ENCODE measurements at places on chromosomes 3 and 15.

DNA sequence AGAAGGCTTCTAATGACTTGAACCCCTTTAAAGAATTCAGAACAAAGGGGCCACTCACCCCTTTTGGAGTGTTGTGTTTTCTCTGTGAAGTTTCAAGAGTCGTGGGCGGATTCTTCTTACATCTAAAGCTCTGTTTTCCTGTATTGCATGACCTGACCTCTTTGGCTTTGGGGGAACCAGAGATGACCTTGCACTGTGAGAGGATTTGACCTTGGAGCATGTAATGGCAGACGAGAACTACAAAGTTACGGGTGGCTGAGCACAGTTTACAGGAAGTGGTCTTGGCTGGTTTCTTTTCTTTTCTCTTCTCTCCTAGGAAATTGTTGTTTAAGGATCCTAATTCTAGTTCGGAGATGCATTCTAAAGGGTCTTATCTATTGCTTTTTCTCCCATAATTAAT, 6.2 kb upstream of the BDH1 start:
- DNase-seq: no peak

GRCh38 chr15:47265686-47266085, 451.6 kb upstream of the SEMA6D start:
- no peak for DNase-seq

DNA sequence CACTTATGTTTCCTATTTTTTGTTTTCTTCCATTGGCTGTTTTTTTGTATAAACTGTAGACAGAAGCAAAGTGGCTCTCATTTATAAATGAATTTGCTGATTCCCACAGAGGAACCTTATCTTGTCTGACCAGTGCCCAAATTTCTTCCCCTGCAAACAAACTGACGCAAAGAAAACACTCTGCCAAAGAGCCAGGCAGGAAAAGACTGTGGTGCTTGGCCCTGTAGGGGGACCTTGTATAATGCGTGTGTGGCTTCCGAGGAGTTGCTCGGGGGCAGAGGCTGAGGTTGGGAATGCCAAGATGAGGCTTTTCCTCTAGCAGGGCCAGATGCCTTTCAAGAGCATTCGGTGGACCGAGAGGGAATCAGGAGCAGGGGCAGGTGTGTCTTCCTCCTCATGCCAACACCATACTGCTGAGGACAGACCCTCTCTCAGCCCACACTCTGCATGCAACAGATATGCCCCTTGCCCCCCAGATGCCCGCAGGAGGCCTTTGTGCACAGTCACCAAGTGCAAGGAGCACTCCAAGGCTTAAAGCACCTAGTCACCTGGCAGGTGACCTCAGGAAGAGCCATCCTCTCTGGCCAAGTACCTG, 104.3 kb upstream of the ABHD17C start:
- DNase-seq: no peak

GRCh38 chr3:10459954-10460754, 45.2 kb downstream of the ATP2B2 start:
- DNase-seq: peak; percentile 47

DNA sequence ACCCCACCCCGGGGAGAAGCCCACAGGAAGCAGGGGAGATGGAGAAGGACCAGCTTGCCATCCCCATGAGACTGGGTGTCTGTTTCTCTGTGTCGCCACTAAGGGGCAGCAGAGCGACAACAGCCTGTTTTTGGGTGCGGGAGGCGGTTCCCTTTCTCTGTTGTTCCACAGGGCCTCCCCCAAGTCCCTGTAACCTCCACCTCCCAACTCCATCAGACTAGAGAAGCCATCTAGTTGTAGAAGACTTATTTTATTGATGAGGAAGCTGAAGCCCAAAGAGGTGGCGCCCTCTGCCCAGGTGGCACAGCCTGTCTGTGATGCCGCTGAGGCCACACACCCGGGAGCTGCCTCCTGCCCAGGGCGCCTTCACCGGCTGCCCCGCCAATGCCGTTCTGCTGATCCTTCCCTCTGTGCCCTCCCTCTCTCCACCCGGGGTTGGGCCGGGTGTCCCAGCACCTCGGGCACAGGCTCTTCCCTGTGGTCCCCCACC, 3.9 kb upstream of the CCDC9B start:
- DNase-seq: peak; percentile 79

GRCh38 chr3:142507241-142507640, 59.4 kb upstream of the XRN1 start:
- DNase-seq: no peak

DNA sequence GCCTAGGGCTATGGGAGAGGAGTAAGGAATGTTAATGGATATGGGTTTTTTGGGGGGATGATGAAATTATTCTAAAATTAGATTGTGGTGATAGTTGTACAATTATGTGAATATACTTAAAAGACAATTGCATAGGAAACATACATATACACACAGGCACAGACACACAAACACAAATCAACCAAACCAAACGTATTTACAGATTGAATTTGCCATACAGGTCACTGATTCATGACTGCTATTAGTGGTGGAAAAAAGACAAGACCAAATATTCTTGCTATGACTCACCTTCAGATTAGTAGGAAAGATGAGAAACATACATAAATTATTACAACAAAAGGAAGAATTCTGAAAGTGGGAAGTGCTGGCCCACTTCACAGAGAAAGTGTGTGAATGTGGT, 85.3 kb downstream of the C3orf38 start:
- no peak for DNase-seq

DNA sequence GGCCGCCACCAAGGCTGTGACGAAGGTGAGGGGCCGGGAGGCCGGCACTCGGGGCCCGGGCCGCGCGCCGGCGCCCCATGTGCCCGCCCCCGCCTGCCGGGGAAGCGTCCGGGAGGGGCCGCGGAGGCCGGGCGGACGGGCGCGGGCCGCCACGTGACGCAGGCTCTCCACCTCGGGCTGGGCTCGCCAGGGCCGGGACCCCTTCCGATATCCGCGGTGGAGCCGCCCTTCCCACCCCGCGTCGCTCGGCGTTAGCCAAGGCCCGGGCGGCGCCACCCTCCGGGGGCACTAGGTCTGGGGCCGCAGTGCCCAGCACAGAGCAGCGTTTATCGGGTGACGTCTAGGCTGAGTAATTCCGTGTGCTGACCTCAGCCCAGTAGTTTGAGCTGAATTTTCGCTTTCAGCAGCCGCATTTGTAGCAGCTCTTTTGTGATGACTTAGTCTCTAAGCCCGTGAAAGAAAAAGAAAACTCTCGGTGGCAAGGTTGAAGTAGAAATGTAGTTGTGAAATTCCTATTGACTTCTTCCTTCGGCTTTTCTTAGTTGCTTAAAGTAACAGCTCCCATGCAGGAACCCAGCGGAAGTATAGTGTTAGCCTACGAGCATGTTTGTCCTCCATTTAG, 885 bp downstream of the CDV3 start:
- peak; percentile 90 for DNase-seq

DNA sequence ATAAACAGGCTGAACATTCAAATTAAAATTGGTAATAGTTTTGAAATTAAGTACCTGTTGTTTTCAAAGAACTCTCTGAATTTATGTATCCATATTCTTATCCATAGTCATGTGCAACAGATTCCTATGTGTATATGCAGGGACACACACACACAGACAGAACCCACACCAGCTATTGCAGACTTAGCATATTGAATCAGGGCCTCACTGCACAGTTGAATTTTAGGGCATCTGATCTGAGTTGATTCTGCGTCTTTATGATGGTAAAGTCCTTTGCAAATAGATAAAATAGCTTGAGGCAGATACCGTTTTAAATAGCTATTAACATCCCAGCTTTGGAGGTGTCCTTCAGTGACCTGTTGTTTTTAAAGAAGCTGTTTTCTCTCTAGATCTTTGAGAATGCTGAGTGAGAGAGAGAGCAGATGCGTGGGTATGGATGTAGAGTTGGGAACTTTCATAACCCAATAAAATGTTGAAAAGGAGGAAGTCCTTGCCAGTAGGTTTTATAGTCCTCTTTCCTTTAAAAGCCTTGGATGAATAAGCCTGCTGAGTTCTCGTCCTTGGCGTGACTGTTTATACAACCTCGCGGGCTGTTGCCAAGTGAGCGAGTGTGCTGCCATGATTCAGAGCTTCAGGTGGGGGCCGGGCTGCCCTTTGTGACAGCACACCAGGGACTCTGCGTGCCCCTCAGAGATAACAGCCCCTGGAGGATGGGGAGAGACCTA, 18.3 kb downstream of the MYZAP start:
- DNase-seq: no peak

GRCh38 chr3:194254040-194254439, 97.1 kb downstream of the CPN2 start:
- no peak for DNase-seq

GRCh38 chr15:49900903-49901235, 218.2 kb downstream of the ATP8B4 start:
- no peak for DNase-seq

DNA sequence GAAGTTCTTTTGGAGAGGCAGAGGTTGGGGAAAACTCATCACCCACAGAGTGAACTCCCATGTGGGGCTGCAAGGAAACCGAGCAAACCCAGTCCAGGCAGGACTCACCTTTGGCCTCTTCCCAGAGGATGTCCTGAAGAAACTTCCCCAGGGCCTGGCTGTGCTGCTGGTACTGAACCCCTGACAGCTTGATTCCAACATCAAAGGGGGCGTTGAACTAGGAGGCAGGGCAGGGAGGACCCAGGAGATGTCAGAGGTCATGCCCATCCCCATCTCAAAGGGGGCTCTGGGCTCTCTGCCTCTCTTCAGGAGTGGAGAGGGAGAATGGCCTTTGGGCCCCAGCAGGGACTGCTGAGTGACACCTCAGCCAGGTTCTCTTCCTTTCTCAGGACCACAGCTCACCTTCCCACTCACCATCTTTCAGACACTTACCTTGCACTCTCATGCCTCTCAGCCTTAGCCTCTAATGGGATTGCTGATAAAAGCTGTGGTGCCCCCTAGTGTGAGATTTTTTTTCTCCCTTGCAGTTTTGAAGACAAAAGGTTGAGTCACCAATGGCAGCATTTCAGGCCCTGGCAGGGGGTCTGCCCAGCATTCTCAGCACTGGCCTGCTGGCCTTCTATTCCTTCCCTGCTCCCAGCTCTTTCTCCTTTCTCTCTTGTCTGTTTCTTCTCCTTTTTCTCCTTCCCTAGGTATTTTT, 6.0 kb downstream of the GHRL start:
- peak; percentile 60 for DNase-seq

DNA sequence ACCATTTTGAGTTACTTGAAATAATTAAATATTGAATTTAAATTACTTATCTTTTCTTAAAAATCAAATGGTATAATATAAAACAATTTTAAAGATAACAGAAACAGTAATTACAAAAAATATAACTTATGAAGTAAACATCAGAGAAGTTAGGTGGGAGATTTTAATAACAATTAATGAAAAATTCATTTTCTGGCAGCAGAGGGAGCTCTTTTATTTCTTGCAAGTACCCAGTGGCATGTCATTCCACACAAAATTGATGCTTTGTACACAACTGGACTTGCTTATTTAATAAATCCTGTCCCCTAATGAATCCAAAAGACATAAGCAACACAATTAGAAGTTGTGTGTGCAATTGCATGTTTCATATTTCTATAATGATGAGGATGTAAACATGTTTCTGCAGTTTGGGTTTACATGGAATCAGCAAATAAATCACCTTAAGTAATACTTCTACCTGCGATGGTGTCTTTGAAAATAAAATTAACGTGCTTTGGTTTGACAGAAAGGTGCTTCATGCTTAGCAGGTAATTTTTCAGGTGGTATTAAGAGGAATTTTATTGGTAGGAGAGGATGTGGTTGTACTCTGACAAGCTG, 861.3 kb downstream of the ZPLD1 start:
- DNase-seq: peak; percentile 2

- DNase-seq: peak; percentile 55
These were observed 109.9 kb downstream of the TBC1D5 start for GRCh38 chr3:17632401-17633100.

- DNase-seq: no peak
These were observed 301.7 kb upstream of the RORA start for GRCh38 chr15:61530769-61531168.

DNA sequence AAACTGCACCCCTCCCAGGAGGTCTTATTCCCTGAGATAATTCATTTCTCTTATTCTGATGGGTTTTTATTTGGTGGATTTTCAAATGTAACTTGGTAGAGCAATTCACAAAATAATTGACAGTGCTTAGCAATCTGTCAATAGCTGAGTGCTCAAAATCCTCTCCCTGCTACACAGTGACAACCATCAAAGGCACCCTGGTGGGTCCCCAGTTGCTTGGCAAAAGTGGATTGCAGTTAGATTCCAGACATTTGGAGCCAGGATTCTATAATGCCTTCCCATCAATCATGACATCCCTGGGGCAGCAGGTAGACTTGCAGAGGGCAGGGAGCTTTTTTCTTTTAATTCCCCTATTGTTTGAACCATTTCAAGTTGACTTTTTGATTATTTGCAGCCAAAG, 59.0 kb downstream of the FHIT start:
- no peak for DNase-seq

- no peak for DNase-seq
These were observed 21.9 kb downstream of the LTF start for GRCh38 chr3:46442576-46443530.

DNA sequence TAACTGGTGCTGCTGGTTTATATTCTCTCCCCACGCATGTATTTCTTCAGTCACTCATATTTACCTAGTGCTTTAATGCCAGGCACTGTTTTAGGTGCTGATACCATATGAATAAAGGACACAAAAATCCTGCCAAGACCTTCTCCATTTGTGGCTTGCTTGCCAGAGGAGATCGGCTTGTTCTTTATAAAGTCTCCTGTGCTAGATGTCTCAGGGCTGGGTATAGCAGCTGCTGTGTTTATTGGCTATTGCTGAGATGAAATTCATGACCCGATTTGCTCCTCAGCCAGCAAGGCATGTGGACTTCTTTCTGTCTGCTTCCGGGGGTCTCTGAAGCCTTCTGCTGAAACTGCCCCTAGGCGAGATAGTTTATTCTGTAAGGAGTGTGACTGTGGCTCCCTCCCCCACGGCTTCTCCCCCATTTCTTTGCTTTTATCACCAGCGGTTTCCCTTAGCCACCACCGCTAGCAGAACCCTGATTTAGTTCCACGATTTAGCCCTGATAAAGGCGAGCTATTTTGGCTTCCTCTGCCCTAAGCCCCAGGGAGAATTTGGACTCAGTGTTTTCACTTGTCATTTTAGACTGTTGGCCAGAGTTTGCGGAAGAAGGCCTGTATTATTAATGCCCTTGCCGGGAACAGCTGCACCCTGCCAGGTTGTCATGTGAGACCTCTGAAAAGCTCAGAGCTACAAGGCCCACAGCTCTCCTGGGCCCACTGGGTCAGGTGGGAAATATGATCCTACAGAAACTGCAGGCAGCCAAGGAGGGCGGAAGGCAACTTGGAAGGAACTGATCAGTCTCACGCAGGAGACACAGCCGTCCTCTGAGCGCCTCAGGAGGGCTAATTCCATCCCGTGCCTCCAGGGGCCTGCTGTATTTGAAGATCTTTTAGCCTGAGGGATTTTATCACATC, 46.8 kb downstream of the ST6GAL1 start:
- DNase-seq: no peak

DNA sequence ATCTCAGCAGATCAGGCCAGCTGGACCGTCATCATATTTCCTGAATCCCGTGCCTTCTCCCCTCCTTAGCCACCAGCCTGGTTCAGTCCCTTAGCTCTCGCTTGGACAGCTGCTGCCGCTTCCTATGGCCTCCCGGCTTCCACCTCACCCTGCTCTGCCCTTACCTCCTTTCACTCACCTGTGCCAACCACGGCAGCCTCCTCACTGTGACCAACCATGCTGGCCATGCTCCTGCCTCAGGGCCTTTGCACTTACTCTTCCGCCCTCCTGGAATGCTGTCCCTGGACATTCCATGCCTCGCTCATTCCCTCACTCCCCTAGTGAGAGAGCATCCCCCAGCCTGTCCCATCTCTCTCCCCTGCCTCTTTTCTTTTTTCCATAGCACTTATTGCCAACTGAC, 19.2 kb downstream of the GRIP2 start:
- DNase-seq: no peak

GRCh38 chr15:82305621-82306048, 43.0 kb downstream of the SAXO2 start:
- DNase-seq: no peak
